ENCODE measurements at places on chromosomes 13 and 19.

DNA sequence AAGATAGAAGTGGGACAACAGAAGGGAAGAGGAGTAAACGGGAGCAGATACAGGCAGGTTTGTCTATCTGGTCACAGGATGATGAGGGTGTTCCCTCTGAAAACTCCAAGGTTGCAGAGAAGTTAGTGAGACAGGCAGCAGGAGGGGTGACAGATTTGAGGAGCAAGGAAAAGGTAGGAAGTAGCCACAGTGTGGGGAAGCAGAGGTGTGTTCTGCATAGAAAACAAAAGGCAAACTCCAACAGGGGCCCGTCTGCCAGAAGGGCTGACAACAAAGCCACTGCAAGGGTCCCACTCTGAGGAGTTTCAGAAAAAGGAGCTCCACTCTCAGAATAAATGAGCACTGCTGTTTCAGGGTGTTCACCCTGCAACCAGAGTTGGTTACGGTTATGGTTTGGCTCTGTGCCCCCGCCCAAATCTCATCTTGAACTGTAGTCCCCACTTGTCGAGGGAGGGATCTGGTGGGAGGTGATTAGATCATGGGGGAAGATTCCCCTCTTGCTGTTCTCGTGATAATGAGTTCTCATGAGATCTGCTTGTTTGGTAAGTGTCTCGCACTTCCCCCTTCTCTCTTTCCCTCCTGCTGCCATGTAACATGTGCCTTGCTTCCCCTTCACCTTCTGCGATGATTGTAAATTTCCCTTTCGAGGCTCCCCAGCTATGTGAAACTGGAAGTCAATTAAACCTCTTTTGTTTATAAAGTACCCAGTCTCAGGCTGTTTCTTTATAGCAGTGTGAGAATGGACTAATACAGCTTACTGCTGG lies 32.1 kb downstream of the SMAD9 start:
- no peak for DNase-seq

DNA sequence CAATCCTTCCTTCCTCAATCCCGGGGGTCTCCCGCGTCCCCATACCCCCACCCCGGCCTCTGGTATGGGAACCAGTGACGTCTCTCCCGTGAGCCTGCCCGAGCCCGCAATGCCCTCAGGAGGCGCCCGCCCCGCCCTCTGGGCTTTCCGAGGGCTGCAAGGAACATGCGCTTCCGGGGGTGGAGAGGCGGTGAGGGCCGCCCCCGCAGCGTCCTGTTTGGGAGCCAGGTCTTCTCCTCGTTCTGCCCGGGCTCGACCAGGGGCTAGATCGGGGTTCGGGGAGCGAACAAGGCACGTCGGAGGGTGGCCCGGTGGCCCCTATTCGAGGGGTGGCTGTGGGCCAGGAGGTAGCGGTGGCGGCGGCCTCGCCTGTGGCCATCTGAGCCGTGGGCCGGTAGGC lies 6.6 kb upstream of the TEX101 start:
- no peak for DNase-seq

DNA sequence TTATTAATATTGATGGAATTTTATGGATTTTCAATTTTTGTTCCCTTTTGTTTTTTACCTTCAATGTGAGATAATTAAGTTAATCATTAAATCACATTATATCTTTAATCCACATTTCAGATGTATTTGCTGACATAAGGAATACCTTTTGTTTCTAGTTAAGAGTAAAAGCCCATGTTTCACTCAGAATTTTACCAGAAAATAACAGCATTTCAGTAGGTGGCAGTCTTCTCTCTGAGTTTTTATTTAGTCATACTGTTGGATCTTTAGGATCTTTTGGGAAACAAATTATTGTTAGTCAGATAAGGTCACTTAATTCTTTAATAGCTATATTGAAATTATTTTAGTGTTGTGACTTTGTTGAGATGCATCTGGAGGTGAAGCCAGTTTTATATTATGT lies 67.9 kb downstream of the NDFIP2 start:
- no peak for DNase-seq

- DNase-seq, result peak; percentile 40
Measured at GRCh38 chr19:32580353-32580900, 563 bp upstream of the PDCD5 start.

DNA sequence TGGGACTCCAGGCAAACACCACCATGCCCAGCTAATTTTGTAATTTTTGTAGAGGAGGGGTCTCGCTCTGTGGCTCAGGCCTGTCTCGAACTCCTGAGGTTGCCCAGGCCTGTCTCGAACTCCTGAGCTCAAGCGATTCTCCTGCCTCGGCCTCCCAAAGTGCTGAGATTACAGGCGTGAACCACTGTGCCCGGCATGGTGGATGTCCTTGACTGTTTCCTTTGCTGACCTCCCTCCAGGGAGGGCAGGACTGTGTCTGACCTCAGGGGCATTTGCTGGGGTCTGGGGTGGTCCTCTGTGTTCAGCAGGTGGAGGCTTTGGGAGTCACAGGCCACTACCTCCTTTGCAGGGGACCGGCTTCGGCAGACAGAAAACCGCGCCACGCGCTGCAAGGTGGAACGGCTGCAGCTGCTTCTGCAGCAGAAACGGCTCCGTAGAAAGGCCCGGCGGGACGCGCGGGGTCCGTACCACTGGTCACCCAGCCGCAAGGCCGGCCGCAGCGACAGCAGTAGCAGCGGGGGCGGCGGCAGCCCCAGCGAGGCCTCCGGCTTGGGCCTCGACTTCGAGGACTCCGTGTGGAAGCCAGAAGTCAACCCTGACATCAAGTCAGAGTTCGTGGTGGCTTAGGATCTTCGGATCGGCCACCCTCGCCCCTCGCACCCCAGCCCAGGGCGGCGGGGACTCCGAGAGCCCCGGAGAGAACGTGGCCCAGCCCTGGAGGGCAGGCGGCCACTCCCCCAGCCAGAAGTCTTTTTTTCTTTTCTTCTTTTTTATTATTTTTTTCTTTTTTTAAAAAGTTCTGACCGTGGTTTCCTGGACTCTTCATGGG lies 8.5 kb downstream of the MIDN start:
- DNase-seq, result no peak

DNA sequence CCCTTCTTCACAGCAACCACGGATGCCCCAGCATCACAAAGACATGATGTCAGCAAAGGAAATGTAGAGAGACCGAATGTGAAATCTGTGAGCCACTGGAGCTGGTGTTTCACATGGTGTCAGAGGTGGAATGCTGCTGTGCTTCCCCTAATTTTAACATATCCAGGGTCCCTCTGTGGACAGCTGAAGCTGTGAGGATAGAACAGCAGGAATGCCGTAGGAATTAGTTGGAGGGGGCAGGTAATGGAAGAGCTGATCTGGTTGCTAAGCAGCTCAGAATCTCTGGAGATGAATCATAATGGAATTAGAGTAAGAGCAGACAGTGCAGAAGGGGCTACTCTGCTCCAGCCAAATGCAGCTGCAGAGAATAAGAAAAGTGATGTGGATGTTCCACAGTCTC lies 68.9 kb upstream of the ZNF835 start:
- DNase-seq, result no peak

GRCh38 chr13:49063497-49063896 lies 87.8 kb downstream of the FNDC3A start:
- DNase-seq, result no peak

- DNase-seq, result no peak
Measured at GRCh38 chr13:32340914-32341313, 25.6 kb downstream of the BRCA2 start.

DNA sequence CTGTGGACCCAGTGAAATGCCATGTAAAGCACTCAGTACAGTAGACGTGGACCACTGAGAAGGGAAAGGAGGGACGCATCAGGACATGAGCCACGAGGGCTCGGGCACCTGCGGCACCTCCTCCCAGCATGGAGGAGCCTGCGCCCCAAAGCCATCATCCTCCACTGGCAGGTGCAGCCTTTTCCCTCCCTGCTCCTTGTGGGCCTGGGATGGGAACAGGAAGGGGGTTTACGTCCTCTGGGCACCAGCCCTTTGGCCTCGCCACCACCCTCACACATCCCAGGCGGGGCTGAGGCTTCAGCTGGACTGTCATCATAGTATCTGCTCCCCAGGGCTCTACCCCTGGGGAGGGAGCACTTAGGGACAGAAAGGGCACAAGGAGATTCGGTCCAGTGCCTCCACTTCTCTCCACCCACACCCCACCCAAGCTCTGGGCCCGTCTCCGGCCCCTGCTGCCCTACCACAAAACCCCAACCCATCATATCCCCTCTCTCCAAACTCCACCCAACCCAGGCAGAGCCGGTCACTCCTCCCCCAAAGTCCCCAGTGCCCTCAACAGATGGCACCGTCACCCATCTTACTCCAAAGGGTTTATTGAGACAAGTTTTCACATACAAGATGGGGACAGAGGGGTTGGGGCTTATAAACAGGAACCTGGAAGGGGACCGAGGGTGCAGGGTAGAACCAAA lies 2.2 kb upstream of the PRKD2 start:
- no peak for DNase-seq

- no peak for DNase-seq
Measured at GRCh38 chr13:96744367-96745331, 249.6 kb downstream of the OXGR1 start.

- DNase-seq, result no peak
Measured at GRCh38 chr19:17564781-17565180, 9.3 kb downstream of the COLGALT1 start.

Data from NCI-H2171 (cell line).